ENCODE measurements at places on chromosomes 13 and 19.
A peak's percentile ranks its signal among the peaks of the same experiment; 100 is the strongest.

DNA sequence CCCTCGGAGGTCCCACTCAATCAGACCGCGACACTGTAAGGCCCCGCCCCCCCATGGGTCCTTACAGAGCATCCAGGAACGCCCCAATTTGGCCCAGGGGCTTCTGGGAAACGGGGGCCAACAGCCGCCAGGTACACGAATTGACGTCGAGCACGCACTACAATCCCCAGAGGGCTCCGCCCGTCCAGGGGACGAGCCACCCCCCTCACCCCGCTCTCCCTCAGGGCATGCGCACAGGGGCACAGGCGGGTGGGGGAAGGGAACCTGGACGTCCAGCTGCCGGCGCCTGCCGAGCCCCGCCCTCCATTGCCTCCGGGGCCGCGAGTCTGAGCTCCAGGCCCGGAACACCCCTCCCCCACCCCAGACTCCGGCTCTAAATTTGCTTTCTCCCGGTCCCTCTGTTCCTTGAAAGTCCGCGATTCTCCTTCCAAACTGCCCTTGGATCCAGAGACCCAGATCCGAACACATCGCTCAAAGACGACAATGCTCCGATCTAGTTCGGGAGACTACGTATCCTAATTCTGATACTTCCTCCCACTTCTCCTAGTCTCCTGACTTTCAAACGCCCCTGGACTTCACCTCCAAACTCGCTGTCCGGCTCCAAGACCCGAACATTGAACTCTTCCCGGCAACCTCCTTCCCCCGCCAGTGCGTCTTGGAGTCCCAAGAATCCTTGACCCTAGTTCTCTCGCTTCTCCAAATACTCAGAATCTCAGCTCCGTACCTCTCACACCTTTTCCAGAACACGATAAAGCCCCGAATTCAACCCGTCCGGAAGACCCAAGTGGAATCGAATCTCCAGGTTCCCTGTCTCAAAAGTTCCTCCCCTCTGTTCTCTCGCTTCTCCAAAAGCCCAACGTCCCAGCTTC lies 770 bp downstream of the SERTAD3 start:
- peak; percentile 98 for DNase-seq
- H3K27me3 ChIP-seq = no peaks in the 10 kb centered on the region
- H3K27ac ChIP-seq = peak overlapping the region; percentile 97
- H3K4me3 ChIP-seq = peak overlapping the region; percentile 100
- H3K4me1 ChIP-seq = peaks cover 22% of the 10 kb centered on the region

DNA sequence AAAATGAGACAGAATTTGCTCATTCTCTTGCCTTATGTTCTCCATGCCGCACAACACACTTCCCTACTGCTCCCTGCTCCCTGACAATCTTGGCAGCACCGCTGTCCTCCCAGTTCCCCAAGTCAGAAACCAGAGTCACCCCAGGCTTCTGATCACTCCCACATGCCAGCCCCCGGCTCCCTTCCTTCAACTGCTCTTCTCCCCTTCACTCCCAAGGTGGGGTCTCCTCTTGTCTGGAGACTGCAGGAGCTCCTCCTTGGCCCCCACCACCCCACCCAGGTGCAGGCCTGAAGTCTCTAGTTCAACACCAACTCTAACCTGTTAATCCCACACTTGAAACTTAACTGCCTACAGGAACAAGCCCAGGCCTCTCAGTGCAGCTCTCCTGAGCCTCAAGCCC lies 16.8 kb upstream of the AKAP8 start:
- no peak overlapping the region for H3K4me3 ChIP-seq
- no peaks in the 10 kb centered on the region for H3K27me3 ChIP-seq
- no peak for DNase-seq
- no peak overlapping the region for H3K27ac ChIP-seq
- peaks cover 39% of the 10 kb centered on the region for H3K36me3 ChIP-seq
- no peaks in the 10 kb centered on the region for H3K4me1 ChIP-seq

DNA sequence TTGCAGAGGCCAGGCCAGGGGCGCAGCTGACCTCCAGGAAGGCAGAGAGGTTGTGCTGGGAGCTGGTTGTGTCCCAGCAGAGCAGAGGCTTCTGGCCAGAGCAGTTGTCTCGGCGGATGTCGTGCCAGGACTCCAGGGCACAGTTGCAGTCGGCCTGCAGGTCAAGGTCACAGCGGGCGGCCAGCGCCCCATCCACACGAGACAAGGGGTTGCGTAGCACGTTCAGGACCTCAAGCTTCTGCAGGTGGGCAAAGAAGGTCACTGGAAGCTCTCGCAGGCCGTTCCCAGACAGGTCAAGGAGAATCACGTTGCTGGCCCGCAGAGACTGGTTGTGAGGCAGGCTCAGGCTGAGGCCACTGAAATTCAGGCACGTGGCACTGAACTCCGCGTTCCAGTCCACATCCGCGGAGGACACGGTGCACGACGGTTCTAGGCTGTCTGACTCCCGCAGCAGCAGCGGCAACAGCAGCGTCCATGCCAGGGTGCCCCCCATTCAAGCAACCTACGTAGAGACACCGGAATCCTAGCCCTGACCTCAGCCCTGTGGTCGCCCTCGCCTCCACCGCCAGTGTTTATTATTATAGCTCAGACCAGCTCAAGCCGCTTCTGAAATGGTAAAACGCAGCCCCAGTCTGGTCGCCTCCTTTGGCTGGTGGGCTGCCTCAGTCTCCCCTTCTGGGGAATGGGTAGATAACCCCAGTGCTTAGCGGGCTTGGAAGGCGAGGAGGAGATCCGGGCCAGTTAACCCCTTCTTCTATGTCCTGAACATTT lies 766 bp downstream of the LRRC25 start:
- DNase-seq = no peak
- H3K27me3 ChIP-seq = no peaks in the 10 kb centered on the region
- peaks cover 21% of the 10 kb centered on the region for H3K4me1 ChIP-seq
- H3K4me3 ChIP-seq = no peak overlapping the region
- no peak overlapping the region for H3K27ac ChIP-seq

- H3K4me3 ChIP-seq = no peak overlapping the region
- H3K27ac ChIP-seq = no peak overlapping the region
- no peaks in the 10 kb centered on the region for H3K36me3 ChIP-seq
Measured at GRCh38 chr13:50250401-50250800, 235.2 kb downstream of the KCNRG start.

DNA sequence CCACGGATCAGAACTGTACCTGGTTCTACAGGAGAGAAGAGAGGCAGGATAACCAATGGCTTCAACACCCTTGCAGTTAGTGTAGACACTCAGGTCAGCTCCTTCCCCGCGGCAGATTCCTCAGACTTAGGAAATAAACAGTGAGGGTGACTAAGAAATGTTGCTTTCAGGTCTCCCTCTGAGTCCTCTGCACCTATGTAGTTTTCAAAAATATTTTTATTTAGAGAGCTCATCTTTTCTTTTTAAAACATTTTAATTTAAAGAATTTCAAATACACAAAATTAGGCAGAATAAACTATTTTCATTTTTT lies 195.2 kb downstream of the KLF12 start:
- H3K4me3 ChIP-seq = no peak overlapping the region
- H3K4me1 ChIP-seq = peaks cover 15% of the 10 kb centered on the region
- H3K27ac ChIP-seq = no peak overlapping the region
- no peaks in the 10 kb centered on the region for H3K36me3 ChIP-seq

DNA sequence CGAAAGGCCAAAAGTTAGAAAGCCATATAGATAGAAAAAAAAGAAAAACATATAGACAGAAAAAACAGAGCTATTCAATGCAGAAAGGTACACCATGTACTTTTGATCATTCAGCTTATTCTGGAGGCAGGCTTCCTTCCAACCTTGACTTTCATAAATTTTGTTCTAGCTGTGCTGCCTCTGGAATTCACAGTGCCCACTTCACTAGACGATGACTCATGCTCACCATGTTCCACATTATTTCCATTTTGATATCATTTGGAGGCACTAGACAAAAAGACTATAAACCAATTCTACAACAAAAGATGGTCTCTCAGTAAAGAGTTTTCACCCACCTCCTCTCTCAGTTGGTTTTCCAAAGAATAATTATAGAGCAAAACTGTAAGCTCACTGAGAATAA lies 229.0 kb upstream of the IPO5 start:
- H3K27ac ChIP-seq = no peak overlapping the region
- no peaks in the 10 kb centered on the region for H3K27me3 ChIP-seq
- H3K4me1 ChIP-seq = no peaks in the 10 kb centered on the region
- no peak overlapping the region for H3K4me3 ChIP-seq

GRCh38 chr19:4052114-4052992 lies 14.3 kb downstream of the ZBTB7A start:
- no peak overlapping the region for H3K27ac ChIP-seq
- H3K4me1 ChIP-seq = no peaks in the 10 kb centered on the region
- H3K27me3 ChIP-seq = no peaks in the 10 kb centered on the region
- H3K4me3 ChIP-seq = no peak overlapping the region

- no peaks in the 10 kb centered on the region for H3K27me3 ChIP-seq
- no peak for DNase-seq
- H3K4me3 ChIP-seq = no peak overlapping the region
- H3K4me1 ChIP-seq = peaks cover 20% of the 10 kb centered on the region
- H3K36me3 ChIP-seq = no peaks in the 10 kb centered on the region
- no peak overlapping the region for H3K27ac ChIP-seq
Measured at GRCh38 chr13:34035676-34036325, 217.9 kb downstream of the RFC3 start.

GRCh38 chr13:44629465-44630183 lies 53.5 kb upstream of the TSC22D1 start:
- DNase-seq = no peak
- H3K4me1 ChIP-seq = no peaks in the 10 kb centered on the region
- no peaks in the 10 kb centered on the region for H3K36me3 ChIP-seq
- H3K4me3 ChIP-seq = no peak overlapping the region
- H3K27ac ChIP-seq = no peak overlapping the region

DNA sequence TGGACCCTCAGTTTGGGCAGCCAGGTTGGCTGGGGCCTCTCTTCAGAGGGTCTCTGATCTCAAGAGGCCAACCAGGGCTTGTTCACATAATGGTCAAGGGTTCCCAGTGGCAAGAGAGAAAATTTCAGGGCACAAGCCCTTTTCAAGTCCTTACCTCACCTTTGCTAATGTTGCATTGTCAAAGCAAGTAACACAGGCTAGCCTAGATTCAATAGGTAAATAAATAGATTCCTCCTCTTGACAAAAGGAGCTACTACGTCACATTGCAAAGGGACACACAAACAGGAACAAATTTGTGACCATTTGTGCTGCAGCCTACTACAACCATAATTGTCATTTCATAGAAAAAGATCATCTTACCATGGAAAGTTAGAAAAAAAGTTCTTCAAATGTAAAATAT lies 33.9 kb upstream of the FRY start:
- no peak overlapping the region for H3K27ac ChIP-seq
- DNase-seq = no peak
- H3K27me3 ChIP-seq = no peaks in the 10 kb centered on the region

- H3K4me3 ChIP-seq = no peak overlapping the region
- H3K27ac ChIP-seq = no peak overlapping the region
- H3K27me3 ChIP-seq = no peaks in the 10 kb centered on the region
- H3K4me1 ChIP-seq = no peaks in the 10 kb centered on the region
- no peak for DNase-seq
Measured at GRCh38 chr19:36041831-36042230, 9.2 kb upstream of the CLIP3 start.

DNA sequence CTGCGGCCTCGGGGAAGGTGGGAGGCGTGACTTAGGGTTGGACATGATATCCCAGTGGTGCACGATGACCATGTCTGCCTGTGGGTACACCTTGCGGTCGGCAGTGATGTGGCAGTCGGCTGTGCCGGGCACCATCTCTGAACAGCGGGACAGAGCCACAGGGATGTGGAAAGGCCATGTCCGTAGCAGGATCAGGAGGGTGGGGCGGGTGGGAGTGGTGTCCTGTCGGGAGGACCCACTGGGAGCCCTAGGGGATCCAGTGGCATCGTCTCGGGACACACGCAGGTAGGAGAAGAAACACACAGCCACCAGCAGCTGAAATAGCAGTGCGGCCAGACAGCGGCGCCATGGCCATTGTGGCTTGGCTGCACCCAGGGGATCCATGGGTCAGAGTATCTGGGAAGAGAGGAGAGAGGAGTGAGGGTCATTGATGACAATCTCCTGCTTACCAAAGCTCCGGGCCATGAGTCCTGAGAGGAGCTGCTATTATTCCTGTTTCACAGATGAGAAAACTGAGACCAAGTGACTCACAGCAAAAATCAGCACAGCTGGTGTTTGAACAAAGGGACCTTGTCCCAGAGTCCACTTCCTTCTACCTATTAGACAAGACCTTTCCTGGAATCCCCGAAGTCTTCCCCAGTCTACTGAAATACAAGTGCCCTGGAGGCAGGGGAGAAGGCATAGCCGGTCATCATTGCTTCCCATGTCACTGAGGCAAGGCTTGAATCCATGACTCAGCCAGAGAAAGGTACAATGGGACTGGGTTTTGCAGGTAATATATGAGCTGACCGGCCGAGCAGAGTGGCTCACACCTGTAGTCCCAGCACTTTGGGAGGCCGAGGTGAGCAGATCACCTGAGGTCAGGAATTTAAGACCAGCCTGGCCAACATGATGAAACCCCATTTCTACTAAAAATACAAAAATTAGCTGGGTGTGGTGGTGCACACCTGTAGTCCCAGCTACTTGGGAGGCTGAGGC lies 5.2 kb upstream of the FUT6 start:
- H3K27me3 ChIP-seq = no peaks in the 10 kb centered on the region
- H3K4me1 ChIP-seq = 0 out of 2 replicates have a peak, but pooled peaks cover 4% of the 10 kb centered on the region
- no peak for DNase-seq

DNA sequence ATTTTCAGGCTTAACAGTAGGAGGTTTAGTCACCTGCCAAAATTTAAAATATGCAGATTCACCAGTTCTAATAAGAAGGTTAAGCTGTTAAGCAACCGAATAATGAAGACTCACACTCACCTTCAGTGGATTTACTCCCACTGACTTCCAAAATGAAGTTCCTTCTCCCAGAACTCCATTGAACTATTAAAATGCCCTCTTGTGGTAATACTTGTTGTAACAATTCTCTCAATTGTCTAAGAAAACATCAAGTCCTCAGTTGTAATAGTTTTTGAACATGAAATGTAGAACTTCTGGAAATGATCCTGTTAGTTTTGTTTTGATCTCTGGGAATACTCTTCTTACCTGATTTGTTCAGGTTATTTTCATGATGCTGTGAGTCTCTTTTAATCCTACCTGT lies 522.0 kb upstream of the ATXN8OS start:
- H3K27ac ChIP-seq = no peak overlapping the region
- no peak overlapping the region for H3K4me3 ChIP-seq
- no peaks in the 10 kb centered on the region for H3K36me3 ChIP-seq
- H3K4me1 ChIP-seq = no peaks in the 10 kb centered on the region
- H3K27me3 ChIP-seq = no peaks in the 10 kb centered on the region
- DNase-seq = no peak

- DNase-seq = no peak
- no peaks in the 10 kb centered on the region for H3K27me3 ChIP-seq
- H3K36me3 ChIP-seq = no peaks in the 10 kb centered on the region
- peaks cover 97% of the 10 kb centered on the region for H3K4me1 ChIP-seq
Measured at GRCh38 chr19:38679839-38680238, 32.4 kb downstream of the ACTN4 start.

DNA sequence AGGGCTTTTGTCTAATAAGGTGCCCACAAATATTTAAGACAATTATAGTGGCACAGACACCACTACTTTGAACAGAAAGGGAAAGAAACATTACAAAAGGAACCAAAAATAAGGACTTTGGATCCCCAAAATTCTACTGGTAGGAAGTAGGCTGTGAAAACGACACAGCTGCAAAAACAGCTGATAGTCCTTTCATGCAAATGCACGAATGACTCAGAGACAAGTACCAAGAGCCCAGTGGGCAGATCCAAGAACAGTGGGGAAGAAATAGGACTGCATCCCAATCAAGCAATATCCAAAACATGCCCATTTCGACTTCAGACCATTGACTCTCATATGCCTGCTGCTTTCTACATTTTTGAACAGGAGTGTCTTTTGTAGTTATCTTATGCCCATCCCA lies 269.4 kb upstream of the NBEA start:
- H3K36me3 ChIP-seq = no peaks in the 10 kb centered on the region
- DNase-seq = no peak
- no peaks in the 10 kb centered on the region for H3K4me1 ChIP-seq
